ENCODE measurements at places on chromosomes 1 and 21.

DNA sequence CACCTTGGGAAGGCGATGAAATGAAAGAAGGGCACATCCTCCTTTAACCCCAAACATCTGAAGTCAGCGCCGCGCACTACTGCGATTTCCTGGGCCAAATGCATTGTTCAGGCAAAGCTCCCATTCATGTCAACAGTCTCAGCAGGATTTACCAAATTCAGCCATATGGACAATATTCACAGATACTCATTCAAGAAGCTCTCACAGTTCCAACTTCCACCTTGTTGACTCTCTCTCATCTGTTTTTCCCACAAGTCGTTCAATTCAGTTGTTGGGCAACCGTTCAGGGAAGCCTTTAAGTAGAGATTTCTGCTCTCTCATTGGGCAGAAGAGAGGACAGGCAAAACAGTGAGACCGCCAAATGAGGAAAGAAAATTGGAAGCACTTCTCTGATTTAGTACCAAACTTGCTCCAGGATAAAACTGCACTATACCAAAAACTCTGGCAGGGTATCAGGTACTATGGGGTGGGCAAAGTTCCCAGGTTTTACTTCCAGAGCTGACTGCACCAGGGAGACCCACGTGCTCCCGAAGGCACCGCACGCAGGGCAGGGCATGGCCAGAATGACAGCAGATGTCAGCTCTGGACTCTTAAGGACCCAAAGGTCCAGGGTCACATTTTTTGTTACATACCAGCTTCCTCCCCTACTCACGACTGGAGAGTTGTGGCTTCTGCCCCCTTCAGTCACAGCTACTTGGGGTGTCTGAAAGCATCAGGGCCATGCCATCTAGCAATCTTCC is 668.8 kb downstream of the KIF26B start:
- no peak for DNase-seq

GRCh38 chr1:145750426-145750825 is 31.1 kb downstream of the CD160 start:
- peak; percentile 4 for DNase-seq

GRCh38 chr1:37673920-37674319 is 18.4 kb upstream of the CDCA8 start:
- DNase-seq = no peak

- no peak for DNase-seq
Observed at GRCh38 chr1:93600663-93601062, 81.0 kb downstream of the BCAR3 start.

DNA sequence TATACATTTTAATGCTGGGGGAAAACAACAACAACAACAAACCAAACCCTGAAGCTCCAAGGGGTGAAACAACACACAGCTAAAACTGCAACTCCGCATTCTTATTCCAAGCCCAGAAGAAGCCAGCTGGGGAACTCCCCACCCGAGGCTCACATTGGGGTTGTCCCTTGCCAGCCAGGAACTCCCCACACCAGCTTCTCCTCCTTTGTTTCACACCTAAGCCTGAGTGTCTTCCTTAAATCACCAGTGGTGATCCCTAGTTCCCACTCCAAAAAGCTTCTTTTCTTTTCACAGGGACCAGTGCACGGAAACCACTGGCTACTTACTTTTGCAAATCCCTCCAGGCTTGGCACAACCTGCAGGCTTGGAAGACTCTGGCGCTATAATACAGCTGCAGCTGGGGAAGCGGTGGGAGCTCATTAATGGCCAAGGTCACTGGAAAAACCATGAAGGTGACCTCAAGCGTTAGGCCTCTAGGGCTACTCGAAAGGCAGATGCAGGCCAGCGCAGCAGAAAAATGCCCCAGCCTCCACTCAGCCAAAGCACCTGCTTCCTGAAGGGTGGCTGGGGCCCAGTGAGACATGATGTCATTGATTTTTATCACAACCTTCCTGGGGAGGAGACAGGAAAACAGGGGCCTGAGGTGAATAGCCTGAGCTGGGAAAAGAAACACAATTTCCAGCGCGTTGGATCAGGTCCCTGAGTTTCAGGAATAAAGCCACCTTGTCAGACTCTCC is 40.1 kb downstream of the TLR5 start:
- DNase-seq = no peak

GRCh38 chr1:245840971-245841370 is 666.1 kb downstream of the SMYD3 start:
- DNase-seq = no peak

DNA sequence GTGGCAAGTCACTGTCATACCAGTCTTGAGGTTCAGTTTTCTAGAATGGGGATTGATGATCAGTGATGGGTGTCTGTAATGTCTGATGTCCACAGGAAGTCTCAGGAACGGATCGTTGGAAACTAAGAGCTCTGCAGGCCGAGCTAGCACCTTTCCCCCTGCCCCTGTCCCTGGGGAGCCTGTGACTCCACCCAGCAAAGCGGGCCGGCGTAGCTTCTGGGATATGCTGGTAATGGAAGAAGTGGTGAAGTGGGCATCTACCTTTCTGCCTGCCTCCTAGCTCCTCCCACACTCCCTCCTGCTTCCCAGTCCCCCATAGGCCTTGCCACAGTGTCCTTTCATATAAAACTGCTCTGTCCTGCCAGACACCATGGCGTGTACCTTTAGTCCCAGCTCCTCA is 13.4 kb downstream of the HYI start:
- no peak for DNase-seq

GRCh38 chr1:178723546-178723945 is 1.5 kb upstream of the RALGPS2 start:
- no peak for DNase-seq

DNA sequence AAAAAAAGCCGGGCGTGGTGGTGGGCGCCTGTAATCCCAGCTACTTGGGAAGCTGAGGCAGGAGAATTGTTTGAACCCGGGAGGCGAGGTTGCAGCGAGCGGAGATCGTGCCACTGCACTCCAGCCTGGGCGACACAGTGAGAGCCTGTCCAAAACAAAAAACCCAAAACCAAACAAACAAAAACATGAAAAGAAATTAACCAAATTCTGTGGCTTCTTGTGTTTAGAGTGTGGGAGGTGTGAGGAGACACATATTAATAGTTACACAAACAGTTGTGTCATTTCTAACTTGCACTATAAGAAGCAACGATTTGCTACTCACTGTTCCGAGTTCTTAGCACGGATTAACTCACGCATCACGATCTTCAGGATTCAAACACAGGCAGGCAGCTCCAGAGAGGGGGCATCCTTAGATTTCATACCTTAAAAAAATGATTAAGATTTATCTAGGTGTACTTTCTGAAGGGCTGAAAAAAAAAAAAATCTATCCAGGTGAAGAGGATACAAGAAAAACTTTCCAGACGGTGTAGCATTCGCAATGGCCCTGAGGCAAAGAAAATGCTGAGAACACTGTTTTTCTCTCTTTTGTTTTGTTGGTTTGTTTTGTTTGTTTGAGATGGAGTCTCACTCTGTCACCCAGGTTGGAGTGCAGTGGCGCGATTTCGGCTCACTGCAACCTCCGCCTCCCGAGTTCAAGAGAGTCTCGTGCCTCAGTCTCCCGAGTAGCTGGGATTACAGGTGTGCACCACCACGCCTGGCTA is 713 bp upstream of the HMGCL start:
- DNase-seq = no peak

DNA sequence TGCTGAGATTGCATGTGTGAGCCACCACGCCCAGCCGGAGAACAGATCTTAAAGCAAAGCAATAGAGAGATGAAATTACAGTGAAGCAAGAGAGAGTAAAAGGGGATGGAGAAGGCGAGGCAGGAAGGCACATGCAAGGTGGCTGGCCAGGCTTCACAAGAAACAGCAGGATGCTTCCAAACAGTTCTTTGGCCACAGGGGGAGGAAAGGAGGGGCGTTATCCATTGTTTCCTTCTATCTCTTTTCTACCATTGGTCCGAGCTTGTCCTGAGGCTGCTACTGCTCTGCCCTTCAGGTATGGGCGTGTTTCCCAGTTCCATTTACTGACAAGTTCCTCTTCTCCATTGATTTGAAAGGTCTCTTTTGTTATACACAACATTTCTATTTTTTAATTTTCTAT is 33.7 kb upstream of the PARP1 start:
- DNase-seq = no peak

DNA sequence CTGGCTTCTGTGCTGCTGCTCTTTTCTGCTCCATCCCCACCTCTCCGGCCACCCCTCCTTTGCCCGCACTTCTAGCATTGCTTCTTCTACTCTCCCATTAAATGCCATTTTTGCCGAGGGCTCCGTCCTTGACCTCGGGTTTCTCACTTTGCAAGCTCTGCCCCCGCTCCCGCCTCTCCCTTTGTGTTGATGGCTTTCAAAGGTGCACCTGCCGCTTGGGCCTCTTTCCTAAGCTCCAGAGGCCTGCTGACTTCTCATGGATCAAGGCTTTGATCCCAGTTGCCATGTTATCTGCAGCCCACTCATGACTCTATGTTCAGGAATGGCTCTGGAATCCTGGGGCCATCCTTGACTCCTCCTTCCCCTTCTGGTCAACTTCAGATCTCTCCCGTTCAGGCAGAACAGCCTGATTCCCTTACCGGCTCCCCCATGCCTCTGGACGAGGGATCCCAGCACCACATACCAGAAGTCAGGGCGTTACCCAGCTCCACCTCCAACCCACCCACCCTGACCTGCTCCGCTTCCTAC is 54.3 kb downstream of the TLR5 start:
- no peak for DNase-seq

DNA sequence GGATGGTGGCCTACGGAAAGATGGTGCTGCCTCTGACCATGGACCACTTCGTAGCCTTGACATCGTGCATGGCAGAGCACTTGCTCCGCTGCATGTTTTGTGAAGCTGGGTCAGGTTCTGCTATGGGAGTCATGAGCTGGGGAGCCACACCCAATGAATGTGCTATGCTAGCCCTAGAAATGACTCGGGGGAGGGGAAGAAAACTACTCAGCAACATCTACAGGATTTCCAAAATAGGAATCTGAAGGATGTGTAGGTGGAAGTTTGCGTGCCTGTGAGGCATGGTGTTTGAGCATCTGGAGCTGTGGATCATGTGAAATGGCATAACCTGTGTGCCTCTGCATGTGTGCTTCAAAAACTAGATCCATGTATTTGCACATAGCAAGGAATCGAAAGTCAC is 247.3 kb downstream of the CACNA1E start:
- DNase-seq = no peak

DNA sequence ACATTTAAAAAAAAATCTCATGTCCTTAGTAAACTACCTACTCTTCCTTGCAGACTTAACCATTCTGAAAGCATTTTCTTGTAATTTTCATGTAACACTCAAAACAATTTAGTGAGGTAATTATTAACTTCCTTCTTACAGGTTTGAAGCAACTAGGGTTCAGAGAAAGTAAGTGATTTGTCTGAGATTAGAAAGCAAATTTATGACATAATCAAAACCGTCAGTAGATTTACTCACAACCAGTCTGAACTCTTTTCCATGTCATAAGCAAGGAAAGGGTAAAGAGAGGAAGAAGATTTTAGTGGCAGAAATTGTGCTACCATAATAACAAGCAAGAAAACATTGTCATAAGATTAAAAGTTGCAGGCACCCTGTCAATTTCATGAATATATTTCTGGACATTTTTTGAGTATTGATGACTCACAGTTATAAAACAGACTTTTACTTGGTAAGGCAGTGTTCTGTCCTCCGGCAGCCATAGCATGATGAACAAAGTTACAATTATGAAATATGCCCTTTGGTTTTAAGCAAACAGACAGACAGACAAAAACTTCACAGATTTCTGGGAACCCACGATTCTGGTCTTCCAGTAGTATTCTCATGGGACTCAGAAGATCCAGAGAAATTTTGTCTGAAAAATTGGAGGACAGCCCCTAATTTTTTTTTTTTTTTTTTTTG is 707.2 kb downstream of the RWDD3 start:
- no peak for DNase-seq

GRCh38 chr1:184482136-184482535 is 95.3 kb downstream of the C1orf21 start:
- DNase-seq = peak; percentile 87

DNA sequence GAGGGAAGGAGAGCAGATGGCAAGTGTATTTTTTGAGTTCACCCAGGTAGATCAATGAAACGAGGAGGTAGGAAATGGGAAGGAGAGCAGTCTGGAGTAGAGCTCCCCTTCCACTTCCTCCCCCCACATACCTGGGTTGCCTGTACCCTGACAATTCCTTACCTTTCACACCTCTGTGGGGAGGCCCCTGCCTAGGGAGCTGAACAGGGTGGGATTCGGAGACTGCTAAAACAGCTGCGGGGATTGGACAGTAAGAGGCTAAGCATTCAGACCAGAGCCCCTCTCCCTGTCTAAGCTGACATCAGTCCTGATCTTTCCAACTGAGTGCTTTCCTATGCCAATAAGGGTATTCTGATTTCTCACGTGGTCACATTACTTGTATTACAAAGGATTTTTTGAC is 14.5 kb downstream of the RCSD1 start:
- DNase-seq = no peak

GRCh38 chr1:234018816-234019215 is 114.3 kb downstream of the SLC35F3 start:
- DNase-seq = no peak

- DNase-seq = no peak
Observed at GRCh38 chr1:119254067-119254720, 113.7 kb upstream of the WARS2 start.

GRCh38 chr1:30087465-30087864 is 635.9 kb downstream of the MATN1 start:
- DNase-seq = no peak

GRCh38 chr1:66088787-66089186 is 296.1 kb downstream of the PDE4B start:
- no peak for DNase-seq

DNA sequence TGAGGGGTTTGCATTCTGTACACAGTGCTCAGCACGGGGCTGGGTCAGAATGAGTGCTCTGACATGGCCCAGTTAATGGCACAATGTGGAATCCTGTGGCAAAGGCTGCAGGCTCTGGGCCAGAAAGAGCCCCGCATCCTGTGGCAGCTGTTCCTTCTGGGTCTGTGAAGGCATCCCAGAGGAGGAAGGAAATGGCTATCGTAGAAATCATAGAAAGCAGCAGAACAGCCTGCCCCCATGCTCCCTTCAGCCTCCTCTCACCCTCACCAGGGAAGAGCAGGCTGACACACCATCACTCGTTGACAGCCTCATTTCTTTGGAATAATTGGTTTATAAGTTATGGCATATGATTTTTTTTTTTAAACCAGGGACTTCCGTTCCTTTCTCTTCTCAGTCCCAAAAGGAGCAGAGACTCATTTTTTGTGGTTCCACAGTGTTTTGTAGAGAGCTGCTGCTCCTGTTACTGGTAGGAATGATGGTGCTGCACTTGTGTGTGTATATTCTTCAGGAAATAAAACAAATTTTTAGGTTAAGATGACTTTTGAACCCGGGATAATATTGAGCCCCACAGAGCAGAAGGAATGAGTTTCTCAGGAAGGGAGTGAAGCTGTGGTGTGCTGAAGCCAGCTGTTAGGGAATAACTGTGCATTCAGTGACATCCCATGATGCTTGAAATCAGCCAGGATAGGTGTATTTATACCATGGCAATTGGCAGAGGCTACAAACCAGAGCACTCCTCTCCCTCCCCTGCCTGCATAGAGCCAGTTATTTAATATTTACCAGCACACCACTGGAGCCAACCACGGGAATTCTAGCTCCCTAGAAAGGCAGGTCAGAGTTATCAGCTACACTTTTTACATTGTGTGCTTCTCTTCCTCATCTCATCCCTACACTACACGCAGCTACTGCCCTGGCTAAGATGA is 32.0 kb downstream of the PLXNA2 start:
- DNase-seq = no peak

Measured in hindlimb muscle (tissue), 1 donor.